ENCODE measurements at places on chromosomes 12 and 14. TPM values are rescaled to one million over a fixed set of nuclear protein-coding genes. Genes with fewer than 3 reads are reported as not detected.

Gene TSPAN9
- 108 TPM for polyA plus RNA-seq

Gene TMTC1
- 47.2 TPM for polyA plus RNA-seq

Gene TDRD9
- not detected for polyA plus RNA-seq

Gene GNPNAT1
- 18.5 TPM for polyA plus RNA-seq

Gene RNASE7
- polyA plus RNA-seq: 0.40 TPM

- no peak for DNase-seq
These were observed 90.8 kb downstream of the SLCO1B1 start for GRCh38 chr12:21221778-21222177.

DNA sequence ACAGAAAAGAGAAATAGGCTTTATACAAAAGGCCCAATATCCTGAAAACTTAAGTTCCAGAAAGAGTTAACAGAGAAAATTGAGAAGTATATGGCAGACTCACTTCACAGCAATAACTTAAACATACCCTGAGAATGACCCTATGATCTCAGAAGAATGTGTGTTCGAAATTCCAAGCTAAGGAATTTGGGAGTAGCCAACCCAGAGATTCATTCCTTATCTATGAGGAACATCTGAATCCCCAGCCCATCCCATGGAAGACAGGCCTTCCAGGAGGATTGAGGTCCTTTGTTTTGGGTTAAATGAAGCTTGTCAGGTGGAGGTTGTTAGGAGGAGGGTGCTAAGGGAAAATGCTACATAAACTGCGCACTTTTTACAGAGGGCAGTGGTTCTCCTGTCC, 7.5 kb upstream of the SAV1 start:
- no peak for DNase-seq

DNA sequence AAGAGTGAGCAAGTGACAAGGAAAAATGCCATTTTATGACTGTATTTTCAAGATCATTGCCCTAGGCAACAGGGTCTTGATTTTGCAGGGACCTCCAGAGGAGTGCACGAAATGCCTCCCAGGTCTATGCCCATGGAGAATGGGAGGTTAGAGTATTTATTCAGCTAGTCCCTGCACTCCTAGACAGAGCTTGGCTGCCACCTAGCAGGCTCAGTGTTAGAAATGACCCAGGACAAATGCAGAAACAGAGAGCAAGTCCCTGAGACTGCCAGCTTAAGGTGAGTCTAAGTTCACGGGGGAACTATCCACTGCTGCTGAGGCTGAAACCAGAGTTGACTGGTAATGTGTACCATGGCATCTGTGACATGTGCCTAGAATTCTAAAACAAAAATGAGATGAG, 506.4 kb downstream of the MED13L start:
- no peak for DNase-seq

GRCh38 chr12:3042826-3043225, 34.4 kb upstream of the TSPAN9 start:
- DNase-seq: no peak

GRCh38 chr12:44357494-44357893, 518.6 kb downstream of the NELL2 start:
- no peak for DNase-seq

DNA sequence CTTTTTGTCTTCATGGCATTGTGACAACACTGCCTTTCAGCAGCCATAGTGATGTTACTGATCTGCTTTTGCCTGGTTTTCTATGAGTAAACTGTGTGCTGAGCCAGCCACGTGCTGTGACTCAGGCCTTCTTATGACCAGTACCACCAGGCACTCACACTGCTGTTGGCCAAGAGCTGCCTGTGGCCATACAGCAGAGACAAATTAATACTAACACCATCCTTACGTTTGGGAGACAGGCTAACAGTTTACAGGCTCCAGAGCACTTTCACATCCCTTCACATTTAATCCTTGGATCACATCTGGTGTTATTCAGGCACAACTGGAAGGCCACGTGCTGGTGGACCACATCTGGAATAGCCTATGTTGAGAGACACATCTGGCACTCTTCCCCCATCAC, 377.9 kb downstream of the CCDC91 start:
- no peak for DNase-seq

- no peak for DNase-seq
These were observed 67.5 kb downstream of the B4GALNT3 start for GRCh38 chr12:527241-527640.

DNA sequence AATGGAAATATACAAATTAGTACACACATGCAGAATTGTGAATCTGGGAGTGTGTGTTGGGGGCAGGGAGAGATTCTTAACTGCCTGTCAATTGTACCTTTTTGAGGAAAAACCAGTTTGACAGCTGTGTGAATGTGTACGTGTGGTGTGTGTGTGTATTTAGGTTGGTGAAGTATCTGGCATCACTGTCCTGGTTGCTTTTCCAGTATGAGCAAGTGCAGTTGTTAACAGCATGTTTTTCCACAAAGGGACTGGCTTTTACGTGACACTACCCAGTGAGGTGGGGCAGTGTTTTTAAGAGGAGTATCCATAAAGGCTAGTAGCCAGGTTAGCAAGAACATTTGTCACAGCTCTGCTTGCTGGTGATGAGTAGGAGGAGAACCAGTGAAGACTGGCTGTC, 56.1 kb downstream of the DAAM1 start:
- no peak for DNase-seq

DNA sequence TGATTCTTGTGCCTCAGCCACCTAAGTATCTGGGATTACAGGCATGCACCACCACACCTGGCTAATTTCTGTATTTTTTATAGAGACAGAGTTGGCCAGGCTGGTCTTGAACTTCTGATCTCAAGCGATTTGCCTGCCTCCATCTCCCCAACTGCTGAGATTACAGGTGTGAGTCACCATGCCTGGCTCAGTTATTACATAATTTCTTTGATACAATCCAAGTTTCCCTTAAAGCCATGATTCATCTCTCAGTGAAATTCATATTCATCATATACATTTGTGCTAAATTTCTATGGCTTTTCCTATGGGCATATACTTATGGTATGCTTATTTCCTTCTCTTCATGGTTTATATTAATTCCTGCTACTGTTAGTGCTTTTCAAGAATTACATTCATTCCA, 29.1 kb upstream of the PZP start:
- DNase-seq: no peak

- DNase-seq: no peak
These were observed 68.6 kb upstream of the FERMT2 start for GRCh38 chr14:53019406-53019805.

DNA sequence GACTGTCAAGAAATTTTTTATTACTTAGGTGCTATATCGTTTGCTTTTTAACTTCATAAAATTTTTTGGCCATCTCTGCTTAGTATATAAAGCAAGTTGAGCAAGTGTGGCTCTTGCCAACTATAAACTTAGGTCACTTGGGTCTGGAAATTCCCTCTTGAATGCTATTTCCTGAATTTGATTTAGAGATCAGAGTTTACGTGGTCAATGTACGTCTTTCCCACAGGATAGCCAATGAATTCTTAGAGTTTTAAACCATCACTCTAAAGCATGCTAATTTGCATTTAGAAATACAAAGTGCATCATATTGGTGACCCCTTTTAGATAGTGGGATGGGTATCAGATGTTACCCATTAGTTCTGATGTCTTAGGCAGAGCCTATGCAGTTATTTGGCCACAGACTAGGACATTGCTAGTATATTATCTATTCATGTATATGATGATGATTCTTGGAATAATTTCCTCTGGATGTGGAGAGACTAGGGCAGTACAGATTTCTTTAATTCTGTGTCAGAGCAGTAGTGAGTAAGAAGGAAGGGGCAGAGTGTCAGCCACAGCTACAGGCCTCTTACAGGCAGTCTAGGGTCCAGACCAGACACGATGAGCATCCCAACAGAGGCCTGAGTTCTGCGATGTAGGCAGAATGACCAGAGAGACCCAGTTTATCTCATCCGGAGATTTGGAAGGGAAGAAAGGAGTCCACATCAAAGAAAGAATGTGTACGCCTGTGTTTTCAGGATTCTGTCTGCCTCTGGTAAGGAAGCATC, 30.3 kb downstream of the SCN8A start:
- DNase-seq: no peak
